Tongue (tissue), 3 donors: ENCODE measurements at places on chromosomes 2 and 18. TPM values are rescaled to one million over a fixed set of nuclear protein-coding genes. Genes with fewer than 3 reads are reported as not detected.

The TMEM169 gene
- total RNA-seq = 1.4 TPM

The TXNDC2 gene
- not detected for total RNA-seq

The TIGD1 gene
- 4.6 TPM for total RNA-seq

The CEBPZOS gene
- total RNA-seq = 17.0 TPM

The GRB14 gene
- 19.7 TPM for total RNA-seq

The GLB1L gene
- 5.2 TPM for total RNA-seq
